T-helper 2 cell (primary cell): ENCODE measurements at places on chromosomes 16 and 17.

GRCh38 chr16:82013139-82013538 lies 1.9 kb upstream of the SDR42E1 start:
- DNase-seq: no peak

DNA sequence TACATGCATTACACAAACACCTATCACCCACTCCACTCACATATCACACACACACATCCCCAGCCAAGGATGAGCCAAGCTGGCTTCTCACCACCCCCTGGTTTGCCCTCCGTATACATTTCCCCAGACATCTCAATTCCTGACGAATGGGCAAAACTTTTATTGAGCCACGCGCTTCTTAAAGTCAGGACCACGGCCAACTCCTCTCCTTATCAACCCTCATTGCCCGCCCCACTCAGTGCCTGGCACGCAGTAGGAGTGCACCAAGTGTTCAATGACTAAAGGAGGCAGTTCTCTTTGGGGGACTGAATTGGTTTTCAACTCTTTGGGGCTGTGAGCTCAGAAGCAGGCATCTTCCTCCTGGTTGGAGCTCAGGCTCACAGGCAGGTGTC lies 22.5 kb upstream of the C16orf78 start:
- DNase-seq: no peak

- no peak for DNase-seq
These were observed 3.3 kb upstream of the PSMD12 start for GRCh38 chr17:67369676-67370075.

DNA sequence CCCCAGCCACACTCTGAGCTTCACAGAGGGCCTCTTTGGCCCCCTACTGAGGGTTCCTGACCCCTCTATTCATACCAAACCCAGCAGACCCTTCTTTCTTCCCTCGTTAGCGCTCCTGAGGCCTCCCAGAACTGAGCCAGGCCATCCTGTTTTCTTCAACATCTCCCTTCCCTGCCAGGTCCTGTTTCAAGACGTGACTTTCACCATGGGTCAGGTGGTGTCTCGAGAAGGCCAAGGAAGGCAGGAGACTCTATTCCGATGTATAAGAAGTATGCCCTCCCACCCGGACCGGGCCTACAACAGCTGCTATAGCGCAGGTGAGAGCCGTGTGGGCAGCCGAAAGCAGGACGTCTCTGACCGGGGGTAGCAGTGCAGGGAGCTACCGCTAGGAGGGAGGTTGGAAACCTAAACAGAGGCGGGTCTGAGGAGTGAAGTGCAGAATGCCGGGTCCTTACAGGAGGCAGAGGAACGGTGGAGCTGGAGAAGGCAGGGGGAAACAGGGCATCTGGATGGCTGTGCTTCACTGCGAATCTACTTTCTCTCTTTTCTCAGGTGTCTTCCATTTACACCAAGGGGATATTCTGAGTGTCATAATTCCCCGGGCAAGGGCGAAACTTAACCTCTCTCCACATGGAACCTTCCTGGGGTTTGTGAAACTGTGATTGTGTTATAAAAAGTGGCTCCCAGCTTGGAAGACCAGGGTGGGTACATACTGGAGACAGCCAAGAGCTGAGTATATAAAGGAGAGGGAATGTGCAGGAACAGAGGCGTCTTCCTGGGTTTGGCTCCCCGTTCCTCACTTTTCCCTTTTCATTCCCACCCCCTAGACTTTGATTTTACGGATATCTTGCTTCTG lies 1.3 kb upstream of the SENP3 start:
- no peak for DNase-seq

GRCh38 chr17:37710344-37710886 lies 34.4 kb downstream of the HNF1B start:
- no peak for DNase-seq

DNA sequence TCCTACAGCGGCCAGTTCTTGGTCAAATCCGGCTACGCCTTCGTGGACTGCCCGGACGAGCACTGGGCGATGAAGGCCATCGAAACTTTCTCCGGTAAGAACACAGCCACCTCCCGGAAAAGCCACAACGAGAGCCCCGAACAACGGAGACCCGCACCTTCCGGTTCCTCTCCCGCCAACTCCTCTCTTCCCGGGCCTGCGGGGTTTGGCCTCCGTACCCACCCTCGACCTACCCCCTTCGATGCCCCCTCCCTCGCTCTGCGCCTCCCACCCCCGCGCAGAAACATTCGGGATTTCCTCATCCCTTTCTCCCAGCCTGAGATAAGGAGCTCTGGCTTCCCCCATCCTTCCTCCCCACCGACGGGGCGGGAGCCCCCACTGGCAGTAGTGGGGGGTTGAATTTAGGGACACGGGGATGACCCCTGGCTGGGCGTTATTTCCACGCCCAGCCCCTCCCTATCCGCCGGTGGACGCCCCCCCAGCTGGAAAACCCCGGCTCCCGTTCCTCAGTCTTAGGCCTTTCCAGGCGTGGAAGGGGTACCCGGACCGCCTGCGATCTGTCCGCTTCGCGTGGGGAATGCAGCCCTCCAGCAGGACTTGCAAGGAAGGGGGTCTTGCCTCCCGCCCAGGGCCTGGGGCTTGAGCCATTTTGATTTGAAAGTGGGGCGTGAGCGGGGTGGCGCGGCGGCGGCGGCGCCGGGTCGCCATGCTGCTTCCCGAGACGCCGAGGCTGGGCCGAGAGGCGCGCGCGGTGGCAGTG lies 822 bp downstream of the IGF2BP1 start:
- no peak for DNase-seq
